ENCODE measurements at places on chromosomes 7 and 10.

DNA sequence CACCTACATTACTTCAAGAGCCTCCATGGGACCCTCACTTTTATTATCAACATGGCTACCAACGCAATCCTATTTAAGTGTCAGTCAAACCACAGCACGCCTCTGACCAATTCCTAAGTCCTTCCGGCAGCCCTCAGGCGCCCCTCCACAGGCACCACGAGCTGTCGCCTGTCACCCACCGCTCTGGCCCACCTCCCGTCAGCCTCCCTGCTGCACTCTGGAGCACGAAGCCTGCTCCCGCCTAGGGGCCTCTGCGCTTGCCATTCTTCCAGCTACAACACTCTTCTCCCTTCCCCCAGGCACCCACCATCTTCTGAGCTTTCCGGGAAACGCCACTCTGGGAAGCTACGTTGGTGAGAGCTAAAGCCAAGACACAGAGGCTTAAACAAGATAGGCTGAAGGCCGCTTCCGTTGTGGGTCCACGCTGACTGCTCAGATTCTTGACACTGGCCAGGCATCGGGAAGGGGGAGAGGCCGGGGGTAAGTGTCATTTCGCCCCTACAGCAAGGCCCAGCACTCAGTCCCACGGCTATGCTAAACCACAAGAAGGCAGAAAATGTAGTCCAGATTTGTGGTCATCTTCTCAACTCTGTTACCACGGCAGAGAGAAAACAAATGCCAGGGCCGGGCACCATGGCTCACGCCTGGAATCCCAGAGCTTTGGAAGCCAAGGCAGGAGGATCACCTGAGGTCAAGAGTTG lies 56.7 kb downstream of the GNA12 start:
- H3K4me3 ChIP-seq: no peak overlapping the region
- H3K4me1 ChIP-seq: peaks cover 12% of the 10 kb centered on the region
- H3K36me3 ChIP-seq: peaks cover 2% of the 10 kb centered on the region
- no peak overlapping the region for H3K27ac ChIP-seq

- no peak for DNase-seq
- no peak overlapping the region for H3K4me3 ChIP-seq
- no peaks in the 10 kb centered on the region for H3K27me3 ChIP-seq
- H3K27ac ChIP-seq: no peak overlapping the region
- no peaks in the 10 kb centered on the region for H3K4me1 ChIP-seq
- H3K36me3 ChIP-seq: no peaks in the 10 kb centered on the region
Observed at GRCh38 chr7:108836256-108836655, 266.6 kb downstream of the DNAJB9 start.

DNA sequence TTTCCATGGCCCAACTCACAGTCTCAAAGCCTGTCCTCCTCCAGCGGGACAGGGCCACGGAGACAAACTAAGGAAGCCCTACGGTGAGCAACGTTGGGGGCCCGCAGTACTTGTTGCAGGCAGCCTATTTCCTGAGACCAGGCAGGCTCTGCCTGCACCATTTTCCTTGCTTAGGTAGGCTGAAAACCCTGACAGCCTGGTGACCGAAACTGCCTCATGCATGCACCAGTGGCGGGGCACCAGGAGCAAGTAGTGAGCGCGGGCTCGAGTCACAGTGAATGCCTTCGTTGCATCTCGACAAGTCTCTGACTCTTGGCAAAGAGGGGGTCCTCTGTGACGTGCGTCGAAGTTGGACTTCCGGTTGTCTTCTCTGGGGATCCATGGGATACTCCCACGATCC lies 23.3 kb upstream of the ZNF273 start:
- no peak overlapping the region for H3K4me3 ChIP-seq
- no peaks in the 10 kb centered on the region for H3K27me3 ChIP-seq
- no peaks in the 10 kb centered on the region for H3K4me1 ChIP-seq
- H3K36me3 ChIP-seq: no peaks in the 10 kb centered on the region
- H3K27ac ChIP-seq: no peak overlapping the region
- no peak for DNase-seq

- no peaks in the 10 kb centered on the region for H3K4me1 ChIP-seq
- H3K36me3 ChIP-seq: no peaks in the 10 kb centered on the region
- no peak for DNase-seq
- no peak overlapping the region for H3K4me3 ChIP-seq
- H3K27ac ChIP-seq: no peak overlapping the region
- no peaks in the 10 kb centered on the region for H3K27me3 ChIP-seq
Observed at GRCh38 chr10:62759599-62760175, 44.8 kb upstream of the ADO start.

- no peaks in the 10 kb centered on the region for H3K4me1 ChIP-seq
- no peaks in the 10 kb centered on the region for H3K27me3 ChIP-seq
- H3K36me3 ChIP-seq: no peaks in the 10 kb centered on the region
- peak overlapping the region; percentile 79 for H3K27ac ChIP-seq
Observed at GRCh38 chr10:77629775-77630506, 7.7 kb downstream of the KCNMA1 start.

Measured in ascending aorta (tissue), 2 donors.